SW480 (cell line): ENCODE measurements at places on chromosomes 12 and 14.

- DNase-seq, result no peak
Observed at GRCh38 chr12:47343684-47344567, 264.2 kb upstream of the AMIGO2 start.

GRCh38 chr12:106541201-106541600, 41.6 kb upstream of the RFX4 start:
- no peak for DNase-seq

DNA sequence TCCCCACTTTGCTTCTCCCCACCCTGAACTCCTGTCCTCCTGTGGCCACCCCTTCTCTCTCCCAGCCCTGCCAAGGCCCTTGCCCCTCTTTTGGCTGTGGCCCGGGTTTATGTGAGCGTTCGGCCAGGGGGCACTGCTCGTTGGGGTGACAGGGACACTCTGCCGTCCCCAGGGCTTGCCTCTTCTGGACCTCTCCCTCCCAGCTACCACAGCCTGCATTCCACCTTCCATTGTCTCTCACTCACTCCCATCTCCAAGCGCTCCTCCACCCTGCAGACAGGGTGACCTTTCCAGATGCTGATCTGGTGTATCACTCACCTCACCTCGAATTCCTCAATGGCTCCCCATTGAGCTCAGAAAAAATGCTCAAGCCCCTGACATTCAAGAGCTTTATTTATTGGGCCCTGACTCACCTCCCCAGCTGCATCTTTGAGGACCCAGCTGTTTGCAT, 1.4 kb downstream of the SERPINA9 start:
- DNase-seq, result peak; percentile 26

- no peak for DNase-seq
Observed at GRCh38 chr14:20580242-20580641, 7.6 kb downstream of the RNASE11 start.

DNA sequence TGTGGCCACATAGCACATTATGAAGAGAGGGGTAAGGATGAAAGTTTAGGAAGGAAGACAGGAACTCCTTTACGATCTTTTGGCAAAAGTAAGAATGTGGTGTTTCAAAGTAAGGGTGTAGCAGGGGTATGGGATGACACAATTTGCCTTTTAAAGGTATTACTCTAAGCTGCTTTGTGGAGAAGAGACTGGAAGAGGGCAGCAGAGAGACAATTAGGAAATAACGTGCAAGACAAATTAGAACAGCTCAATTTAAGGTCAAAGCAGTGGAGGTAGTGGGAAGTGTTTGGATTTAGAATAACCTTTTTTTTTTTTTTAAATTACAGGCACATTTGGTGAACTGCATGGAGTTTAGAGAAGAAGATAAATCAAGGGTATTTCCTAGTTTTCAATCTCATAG, 342.6 kb downstream of the NOVA1 start:
- peak; percentile 19 for DNase-seq

- no peak for DNase-seq
Observed at GRCh38 chr14:58797010-58797429, 159.3 kb downstream of the DACT1 start.

- peak; percentile 63 for DNase-seq
Observed at GRCh38 chr12:18320036-18320617, 58.8 kb downstream of the PIK3C2G start.

DNA sequence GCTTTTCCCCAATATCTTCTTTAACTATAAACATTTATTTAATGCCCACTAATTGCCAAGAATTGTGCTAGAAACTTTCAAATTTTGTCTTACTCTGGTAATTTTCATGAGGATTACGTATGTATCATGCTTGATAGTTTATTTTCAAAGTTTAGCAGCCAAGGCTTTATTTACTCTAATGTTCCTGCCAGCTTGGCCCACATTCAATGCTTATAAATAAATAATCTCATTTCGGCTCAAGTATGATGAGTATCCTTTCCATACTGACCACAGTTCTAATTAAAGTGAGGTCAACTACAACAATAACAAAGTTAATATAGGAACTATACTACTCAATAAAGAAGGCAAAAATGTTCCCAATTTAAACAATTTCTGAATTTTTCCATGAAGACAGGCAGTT, 259.2 kb downstream of the MED13L start:
- DNase-seq, result no peak

DNA sequence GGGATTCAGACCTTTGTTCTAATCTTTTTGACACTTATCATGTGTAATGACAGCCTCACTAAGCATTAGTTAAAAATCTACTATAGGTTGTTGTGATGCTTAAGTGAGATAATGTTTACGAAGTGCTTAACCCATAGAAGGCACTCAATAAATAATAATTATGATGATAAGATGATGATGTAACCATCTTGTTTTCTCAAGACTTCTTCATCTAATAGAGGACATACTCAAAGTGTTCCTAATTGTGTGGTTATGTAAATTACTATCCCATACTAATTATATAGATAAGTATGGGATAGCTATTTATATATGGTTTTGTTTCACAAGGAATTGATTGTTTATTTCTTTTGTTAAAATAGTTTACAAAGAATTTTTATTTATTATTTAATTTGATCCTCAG, 76.9 kb downstream of the MIPOL1 start:
- no peak for DNase-seq

GRCh38 chr12:130880411-130880885, 8.6 kb downstream of the RAN start:
- no peak for DNase-seq

DNA sequence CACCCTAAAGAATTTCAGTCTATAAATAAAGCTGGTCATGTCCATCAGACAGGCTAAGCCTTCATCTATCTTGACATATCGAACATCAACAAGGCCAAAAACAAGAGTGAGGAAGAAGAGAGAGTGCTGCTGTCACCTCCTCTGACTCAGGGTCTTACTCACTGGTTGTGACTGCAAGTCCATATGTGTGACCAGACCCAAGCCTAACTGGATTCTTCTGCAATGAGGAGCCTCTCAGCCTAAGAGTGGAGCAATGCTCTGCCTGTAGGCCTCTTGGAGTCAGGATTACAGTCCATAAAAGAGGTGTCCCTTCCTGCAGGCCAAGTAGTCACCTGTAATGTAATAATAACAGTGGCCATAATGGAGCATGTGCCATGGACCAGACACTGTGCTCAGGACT, 121.2 kb upstream of the SLC35F4 start:
- no peak for DNase-seq

DNA sequence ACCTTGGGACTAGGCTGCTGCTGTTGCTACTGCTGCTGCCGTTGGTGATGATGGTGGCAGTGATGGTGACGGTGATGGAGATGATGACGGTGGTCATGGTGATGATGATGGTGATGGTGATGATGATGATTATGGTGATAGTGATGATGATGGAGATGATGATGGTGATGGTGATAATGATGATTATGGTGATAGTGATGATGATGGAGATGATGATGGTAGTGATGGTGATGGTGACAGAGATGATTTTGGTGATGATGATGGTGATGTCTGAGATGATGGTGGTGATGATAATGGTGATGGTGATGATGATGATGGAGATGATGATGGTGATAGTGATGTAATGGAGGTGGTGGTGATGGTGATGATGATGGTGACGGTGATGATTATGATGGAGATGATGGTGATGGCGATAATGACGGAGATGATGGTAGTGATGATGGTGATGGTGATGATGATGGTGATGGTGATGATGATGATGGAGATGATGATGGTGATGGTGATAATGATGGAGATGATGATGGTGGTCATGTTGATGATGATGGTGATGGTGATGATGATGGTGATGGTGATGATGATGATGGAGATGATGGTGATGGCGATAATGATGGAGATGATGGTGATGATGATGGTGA, 156.8 kb upstream of the PWP1 start:
- no peak for DNase-seq

DNA sequence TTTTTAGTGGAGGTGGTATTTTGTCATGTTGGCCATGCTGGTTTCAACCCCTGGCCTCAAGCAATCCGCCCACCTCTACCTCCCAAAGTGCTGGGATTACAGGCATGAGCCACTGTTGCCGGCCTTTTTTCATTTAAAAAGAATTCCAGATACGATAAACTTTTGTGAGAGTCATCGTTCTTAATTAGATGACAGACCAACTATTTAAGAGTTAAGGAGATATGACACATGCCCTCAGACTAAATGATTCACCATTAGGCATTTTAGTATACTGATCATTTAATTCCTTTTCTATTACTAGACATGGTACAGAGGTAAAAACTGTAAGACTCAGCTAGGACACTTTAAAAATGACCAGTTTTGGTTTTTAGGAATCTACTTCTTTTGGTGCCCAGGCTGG, 2.4 kb downstream of the ANKRD13A start:
- DNase-seq, result no peak

DNA sequence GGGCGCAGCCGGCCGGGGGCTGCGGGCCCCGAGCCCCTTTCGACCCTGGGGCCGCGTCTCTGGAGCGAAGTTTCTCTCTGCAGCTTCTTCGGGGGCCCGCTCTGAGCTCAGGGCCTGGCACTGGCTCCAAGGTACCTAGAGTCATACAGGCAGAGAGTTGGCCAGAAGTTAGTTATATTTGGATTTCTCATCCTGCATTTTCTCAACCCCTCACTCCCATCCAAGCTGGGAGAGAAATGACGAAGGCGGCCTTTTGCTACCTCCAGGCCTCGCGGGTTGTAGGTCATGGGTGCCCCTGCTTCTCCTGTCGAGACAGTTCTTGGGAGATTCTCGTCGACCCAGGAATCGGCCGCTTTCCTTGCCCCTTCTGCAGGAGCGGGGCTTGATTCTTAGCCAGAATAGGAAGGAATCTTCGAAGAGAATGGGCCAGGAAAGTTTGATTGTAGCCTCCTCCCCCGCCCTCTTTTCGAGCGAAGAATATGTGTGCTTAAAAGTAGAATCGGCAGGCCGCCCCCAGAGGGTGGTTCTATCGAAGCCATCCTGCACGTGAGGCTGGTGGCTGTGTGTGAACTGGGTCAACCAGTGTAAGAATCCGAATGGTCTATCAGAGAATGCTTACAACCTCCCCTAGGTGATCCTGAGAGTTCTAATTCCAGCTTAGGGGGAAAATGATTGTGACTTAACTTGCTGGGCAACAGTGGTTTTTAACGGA, 785 bp downstream of the MLEC start:
- no peak for DNase-seq

GRCh38 chr12:107467716-107468115, 217.9 kb upstream of the PWP1 start:
- no peak for DNase-seq

GRCh38 chr14:34060651-34060999, 109.8 kb upstream of the EGLN3 start:
- no peak for DNase-seq

- DNase-seq, result no peak
Observed at GRCh38 chr12:112998987-112999767, 20.9 kb downstream of the OAS2 start.

DNA sequence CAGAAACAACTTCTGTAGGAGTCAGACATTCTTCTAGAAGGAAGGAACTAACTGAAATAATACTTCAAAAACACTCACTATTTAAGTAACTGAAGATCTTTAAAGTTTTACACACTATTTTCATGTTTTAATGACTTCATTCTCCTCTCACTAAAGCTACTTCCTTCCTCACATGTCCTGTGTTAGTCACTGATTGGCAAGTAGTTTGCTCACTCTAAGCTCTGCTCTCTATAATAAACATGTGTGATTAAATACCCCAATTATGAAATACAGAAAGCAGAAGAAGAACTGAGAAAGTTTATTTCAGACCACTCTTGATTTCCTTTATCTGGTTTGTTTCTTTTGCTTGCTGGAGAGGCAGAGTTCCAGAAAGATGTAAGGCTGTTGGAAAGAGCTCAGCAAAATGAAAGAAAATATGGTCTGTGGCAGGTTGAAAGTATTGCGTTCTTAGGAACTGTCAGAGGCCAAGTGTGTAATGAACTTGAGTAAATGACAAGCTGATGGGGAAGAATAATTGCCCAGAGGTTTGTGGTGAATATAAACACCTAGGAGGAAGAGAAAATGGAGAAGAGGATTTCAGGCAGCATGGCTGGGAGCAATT, 522.0 kb upstream of the SEL1L start:
- no peak for DNase-seq
